ENCODE measurements at places on chromosomes 7 and 10.

GRCh38 chr10:74032900-74033655 is 35.2 kb downstream of the VCL start:
- DNase-seq: no peak

GRCh38 chr10:69224862-69225657 is 4.9 kb downstream of the HKDC1 start:
- DNase-seq: no peak

GRCh38 chr7:100673942-100674410 is 436 bp downstream of the GNB2 start:
- no peak for DNase-seq

- no peak for DNase-seq
Observed at GRCh38 chr10:3192856-3193635, 20.5 kb upstream of the PITRM1 start.
